GM04503 (cell line): ENCODE measurements at places on chromosomes 1 and 21.
A peak's percentile ranks its signal among the peaks of the same experiment; 100 is the strongest.

GRCh38 chr1:74548961-74549750, 36.7 kb upstream of the LRRC53 start:
- no peak for DNase-seq

DNA sequence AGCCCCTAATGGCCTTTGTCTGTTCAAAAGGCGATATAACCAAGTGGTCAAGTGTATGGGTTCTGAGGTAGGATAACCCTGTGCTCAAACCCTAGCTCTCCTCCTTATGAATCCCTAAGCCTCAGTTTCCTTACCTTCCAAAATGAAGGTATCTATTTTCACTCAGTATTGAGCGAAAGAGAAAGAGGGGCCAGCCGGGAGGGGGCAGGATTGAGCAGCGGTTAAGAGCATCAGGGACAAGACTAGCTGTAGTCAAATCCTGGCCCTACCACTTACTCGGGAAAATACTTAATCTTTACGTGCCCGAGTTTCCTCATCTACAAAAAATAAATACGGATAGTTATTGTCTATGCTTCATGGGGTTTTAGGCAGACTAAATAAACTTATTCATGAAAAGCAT, 25.7 kb downstream of the LY9 start:
- DNase-seq: no peak

DNA sequence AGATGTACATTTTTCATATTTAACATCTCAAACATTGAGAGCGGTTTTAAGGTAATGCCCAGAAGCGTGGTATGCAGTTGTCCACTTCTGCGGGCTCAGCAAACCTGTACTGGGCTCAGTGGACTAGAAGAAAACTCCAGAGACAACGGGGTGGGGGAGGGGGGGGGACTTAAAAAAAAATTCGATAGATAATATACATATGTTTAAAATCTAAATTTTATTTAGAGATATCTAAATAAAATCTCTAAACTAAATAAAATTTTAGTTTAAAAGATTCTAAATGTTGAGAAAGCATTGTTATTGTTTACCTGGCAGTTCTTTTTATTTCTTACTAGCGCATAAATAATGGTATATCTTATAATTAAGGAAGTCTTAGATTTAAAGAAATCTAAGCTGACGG, 1.1 kb upstream of the IL12RB2 start:
- no peak for DNase-seq

DNA sequence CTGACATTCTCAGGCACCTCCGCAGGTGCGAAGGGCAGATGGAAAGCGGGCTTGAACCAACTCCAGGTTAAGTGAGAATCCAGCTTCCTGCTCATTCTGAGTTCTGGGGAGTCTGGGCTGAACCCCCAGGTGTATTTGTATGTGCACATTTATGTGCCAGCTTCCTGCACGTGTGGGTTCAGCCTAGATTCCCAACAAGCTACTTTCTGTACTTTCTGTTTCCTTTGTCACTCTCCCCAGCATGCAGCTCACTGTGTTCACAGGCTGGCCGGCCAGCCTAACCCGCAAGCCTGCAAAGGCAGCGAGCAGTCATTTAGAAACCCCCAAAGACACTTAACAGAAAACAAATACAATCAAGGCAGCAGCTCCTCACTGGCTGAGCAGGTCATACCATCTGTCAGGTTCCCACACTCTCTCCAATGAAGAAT, 1.3 kb upstream of the IL19 start:
- DNase-seq: no peak

GRCh38 chr1:233140499-233140898, 155.0 kb downstream of the PCNX2 start:
- no peak for DNase-seq

GRCh38 chr1:183753464-183753891, 51.4 kb upstream of the RGL1 start:
- DNase-seq: no peak

DNA sequence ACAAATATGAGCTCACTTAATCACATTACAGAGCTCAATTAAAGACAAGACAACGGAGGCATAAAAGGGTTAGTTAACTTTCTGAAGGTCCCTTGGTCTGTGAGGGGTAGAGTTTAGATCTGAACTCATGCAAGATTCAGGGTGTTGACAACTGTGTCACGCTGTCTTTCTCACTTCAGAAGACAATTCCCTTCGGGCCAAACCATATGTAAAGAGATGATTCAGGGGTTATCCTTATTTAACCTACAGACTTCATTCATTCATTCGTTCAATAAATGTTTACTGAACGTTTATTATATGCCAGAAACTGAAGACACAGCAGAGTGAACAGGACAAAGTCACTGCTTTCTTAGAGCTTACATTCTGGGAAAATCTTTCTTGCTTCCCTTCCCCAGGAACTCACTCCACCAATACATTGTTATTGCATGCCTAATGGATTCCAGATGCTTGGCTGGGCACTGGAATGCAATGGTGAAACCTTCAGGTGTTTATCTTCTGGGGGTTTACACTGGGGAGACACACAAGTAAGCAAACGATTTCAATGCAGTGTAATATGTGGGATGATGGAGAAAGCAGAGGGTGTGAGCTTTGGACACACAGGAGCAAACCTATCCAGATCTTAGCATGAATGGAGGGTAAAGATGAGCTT, 6.4 kb downstream of the XCL1 start:
- peak; percentile 32 for DNase-seq

DNA sequence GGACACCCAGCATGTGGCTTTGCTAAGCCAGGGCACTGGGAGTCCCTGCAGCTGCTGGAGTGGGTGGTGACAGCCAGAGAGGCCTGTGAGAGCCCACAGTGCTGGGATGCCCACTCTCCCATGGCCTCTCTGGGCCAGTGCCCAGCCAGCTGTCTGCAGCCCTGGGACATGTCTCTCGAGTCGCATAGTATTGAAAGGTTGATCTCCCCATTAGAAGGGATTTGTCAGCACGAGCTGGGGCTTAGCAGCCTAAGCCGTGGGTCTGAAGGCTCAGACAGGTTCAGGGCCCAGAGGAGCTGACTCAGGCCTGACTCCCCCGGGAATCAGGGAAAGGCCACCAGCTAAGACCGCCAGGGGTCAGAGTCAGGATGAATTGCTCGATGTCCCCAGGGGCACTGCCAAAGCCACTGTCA, 53.5 kb downstream of the FOXD2 start:
- no peak for DNase-seq

- no peak for DNase-seq
Observed at GRCh38 chr1:192376374-192376773, 59.6 kb downstream of the RGS21 start.

- no peak for DNase-seq
Observed at GRCh38 chr1:9613625-9614299, 25.1 kb downstream of the TMEM201 start.

GRCh38 chr1:243393096-243393495, 137.3 kb downstream of the SDCCAG8 start:
- DNase-seq: no peak

GRCh38 chr1:164725401-164725800, 166.4 kb downstream of the PBX1 start:
- DNase-seq: peak; percentile 83

DNA sequence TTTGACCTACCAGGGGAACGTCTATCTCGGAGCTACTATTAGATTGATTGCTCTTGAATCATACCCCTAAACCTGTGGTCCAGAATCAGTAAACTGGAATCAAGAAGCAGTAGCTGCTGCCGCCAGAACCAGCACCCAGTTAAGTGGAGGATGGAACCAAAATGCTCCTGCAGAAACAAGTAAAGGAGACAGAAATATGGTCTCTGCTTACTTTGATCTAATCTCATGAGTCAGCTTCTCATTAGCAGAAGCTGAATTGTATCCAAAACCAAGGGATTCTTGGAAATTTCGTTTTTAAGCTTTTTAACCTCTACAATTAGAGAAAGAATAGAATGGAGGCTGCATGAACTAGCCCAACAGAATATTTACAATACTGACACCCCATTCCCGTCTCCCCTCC, 42.6 kb upstream of the PIGV start:
- DNase-seq: no peak

DNA sequence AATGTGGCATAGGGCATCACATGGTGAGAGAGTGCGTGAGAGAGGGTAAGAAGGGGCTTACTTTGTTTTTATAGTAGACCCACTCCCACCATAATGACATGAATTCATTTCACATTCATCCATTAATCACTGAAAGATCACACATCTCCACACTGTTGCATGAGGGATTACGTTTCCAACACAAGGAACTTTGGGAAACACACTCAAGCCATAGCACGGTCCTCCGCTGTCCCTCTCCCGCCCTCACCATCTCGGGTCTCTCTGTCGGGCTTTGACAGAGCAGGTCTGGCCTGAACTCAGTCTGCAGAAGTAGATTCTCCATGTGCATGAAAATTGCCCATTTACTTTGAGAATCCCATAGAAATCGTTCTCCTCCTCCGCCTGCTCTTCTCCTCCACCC, 312.2 kb downstream of the MATN1 start:
- no peak for DNase-seq

GRCh38 chr1:35587736-35588135, 14.6 kb downstream of the TFAP2E start:
- DNase-seq: no peak
